Fibroblast of the aortic adventitia (primary cell): ENCODE measurements at places on chromosomes 2 and 18.

GRCh38 chr2:176471949-176472348 lies 202.7 kb downstream of the MTX2 start:
- DNase-seq: no peak

DNA sequence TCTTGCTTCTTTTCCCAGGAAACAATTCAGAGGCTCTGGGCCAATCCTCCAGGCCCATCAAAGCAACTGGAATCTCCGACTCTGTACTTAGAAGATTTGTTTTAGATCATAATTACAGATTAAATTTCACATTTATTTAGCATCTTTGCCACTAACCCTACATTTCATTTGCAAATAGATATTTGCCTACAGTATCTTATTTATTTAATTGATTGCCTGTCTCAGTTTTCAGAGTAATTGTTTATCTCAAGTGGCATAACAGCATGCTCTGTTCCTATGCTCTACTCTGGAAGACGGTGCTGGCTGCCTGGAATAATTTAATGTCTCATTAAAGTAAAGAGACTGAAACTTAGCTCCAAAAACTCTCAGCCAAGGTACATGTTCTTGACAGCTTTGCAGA lies 213.4 kb downstream of the HNMT start:
- no peak for DNase-seq

DNA sequence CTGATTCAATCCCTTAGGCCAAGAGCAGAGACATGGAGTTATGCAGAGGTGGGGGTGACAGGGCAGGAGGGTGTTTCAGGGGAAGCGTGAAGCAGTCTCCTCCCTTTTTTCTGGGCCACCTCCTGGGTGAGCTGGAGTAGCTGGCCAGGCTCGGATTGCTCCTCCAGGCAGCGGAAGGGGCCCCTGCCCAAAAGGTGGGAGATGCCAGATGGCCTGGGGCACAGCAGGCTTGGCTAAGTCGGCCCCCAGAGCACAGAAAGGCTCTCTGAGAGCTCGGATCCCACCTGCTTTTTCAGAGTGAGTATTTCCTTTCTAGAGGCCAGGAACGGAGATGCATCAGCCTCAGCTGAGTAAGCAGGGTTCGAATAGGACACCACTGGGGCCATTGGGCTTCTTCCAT lies 196.9 kb downstream of the ANKRD30B start:
- DNase-seq: no peak

DNA sequence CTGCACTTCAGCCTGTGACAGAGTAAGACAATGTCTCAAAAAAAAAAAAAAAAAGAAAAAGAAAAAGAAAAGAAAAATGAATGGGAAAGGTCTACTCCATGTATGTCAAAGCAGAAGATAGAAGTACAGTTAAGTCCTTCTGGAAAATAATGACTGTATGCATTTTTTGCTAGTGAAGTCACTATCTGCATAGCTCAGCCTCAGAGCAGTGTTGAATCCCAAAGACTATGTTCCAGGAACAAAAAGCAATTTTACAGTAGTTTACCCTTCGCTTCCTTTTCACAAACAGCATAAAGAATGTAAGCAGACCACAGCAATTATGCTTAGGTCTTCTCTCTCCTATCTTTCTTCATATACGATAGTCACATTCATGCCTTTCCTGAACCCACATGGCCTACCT lies 497.4 kb downstream of the CMPK2 start:
- DNase-seq: no peak

DNA sequence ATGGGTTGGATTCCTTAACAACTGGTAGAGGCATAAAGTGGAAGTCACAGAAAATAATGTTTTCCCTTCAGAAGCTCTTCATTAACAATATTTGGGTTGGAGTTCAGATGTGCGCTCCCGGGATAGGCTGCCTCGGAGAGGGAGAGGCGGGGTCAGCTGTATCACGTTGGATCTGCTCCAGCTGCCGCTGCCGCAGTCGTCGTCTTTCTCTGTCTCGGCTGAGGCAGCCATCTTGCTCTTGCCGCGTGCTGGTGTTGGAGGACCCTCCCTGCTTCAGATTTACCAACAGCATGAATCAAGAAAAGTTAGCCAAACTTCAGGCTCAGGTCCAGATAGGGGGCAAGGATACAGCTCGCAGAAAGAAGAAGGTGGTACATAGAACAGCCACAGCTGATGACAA lies 35.1 kb downstream of the TANC1 start:
- no peak for DNase-seq

DNA sequence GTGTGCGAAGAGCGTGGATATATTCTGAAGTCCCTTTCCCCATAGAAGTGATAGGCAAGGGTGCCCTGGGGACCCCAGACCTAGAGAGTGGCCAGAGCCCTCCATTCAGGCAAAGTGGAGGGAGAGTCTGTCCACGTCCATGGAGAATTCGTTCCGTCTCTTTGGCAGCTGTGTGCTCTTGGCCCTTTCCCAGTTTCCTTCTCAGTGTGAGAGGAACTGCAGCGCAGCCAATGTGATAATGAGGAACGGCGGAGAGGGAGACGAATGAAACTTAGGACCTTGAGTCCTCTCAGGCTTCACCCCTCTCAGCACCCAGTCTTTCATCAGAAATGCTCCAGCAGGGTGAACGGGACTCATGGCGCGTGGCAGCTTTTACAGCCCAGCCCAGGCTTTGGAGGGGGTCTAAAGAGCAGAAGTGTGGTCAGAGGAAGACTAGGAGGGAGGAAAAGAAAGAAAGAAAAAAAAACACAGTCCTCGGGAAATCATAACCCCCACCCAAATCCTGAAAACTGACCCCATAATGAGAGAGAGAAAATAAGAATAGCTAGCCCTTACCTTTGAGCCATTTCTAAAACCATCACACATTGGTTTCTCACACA lies 95.0 kb upstream of the RIOK3 start:
- peak; percentile 33 for DNase-seq
